ENCODE measurements at places on chromosomes 6 and 20.

- DNase-seq, result no peak
These were observed 951.9 kb upstream of the FLRT3 start for GRCh38 chr20:15289337-15289736.

GRCh38 chr6:169386411-169387057 lies 132.9 kb upstream of the THBS2 start:
- DNase-seq, result no peak

GRCh38 chr6:109939654-109940053 lies 38.5 kb upstream of the GPR6 start:
- no peak for DNase-seq

- no peak for DNase-seq
These were observed 153.9 kb downstream of the MMS22L start for GRCh38 chr6:97129106-97129505.

GRCh38 chr6:144736763-144737162 lies 451.6 kb downstream of the UTRN start:
- DNase-seq, result no peak

GRCh38 chr20:36390269-36390668 lies 84.1 kb downstream of the DLGAP4 start:
- DNase-seq, result no peak

- DNase-seq, result peak; percentile 22
These were observed 59.3 kb downstream of the SHPRH start for GRCh38 chr6:145904868-145905267.

GRCh38 chr6:133973109-133973971 lies 20.3 kb downstream of the TBPL1 start:
- peak; percentile 36 for DNase-seq

GRCh38 chr20:4014031-4014474 lies 1.3 kb downstream of the RNF24 start:
- peak; percentile 53 for DNase-seq

DNA sequence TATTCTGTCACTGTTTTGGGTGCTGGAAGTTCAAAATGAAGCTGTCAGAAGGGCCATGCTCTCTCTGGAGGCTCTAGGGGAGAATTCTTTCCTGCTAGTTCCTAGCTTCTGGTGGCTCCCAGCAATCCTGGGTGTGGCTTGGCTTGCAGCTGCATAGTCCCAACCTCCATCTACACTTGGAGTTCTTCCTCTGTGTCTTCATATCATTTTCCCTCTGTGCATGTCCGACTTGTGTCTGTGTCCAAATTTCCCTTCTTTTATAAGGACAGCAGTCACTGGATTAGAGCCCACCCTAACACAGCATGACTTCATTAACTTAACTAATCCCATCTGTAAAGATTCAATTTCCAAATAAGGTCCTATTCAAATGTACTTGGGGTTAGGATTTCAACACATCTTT lies 23.3 kb upstream of the ENPP1 start:
- no peak for DNase-seq

- no peak for DNase-seq
These were observed 49.4 kb upstream of the DACT2 start for GRCh38 chr6:168368936-168369335.

GRCh38 chr6:115404446-115404845 lies 656.2 kb downstream of the FRK start:
- no peak for DNase-seq

DNA sequence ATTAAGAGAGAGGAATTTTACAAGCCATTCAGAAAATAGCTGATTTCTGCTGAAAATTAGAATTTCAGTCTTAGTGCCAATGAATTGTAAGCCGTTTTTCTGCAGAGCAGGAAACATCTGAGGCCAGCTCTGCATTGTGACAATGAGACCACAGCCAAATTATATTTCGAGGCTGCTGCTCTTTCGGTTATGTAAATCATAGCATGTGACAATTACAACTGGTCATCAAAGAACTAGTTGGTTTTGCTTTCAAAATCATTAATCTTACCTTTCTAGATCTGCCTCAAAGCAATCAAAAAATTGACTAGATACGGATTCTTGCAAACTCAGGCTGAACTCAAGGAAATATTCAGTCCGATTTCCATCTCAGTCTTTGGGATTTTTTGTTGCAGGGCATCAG lies 33.4 kb upstream of the INSM1 start:
- DNase-seq, result peak; percentile 47

- DNase-seq, result peak; percentile 31
These were observed 30.2 kb upstream of the TBC1D7 start for GRCh38 chr6:13358511-13358910.

DNA sequence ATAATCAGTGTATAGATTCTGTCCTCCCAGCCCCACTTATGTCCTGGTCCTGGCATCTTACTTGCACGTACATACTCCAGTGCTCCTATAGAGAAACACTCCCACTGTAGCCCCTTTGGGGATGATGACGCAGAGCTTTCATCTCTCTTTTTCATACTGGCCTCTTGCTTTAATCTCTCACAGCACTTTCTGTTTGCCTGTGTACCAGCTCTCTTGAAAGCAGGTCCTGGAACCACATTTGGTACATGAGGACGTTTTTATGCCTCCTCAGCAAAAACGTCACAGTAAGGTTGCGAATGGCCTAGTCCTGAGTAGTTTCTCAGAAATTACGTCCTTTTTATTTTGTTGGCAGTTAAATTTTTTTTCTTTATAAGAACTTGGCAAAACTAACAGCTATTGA lies 10.8 kb downstream of the L3MBTL3 start:
- DNase-seq, result no peak

- DNase-seq, result no peak
These were observed 238.4 kb upstream of the AFDN start for GRCh38 chr6:167588181-167588919.

- DNase-seq, result no peak
These were observed 37.4 kb downstream of the VEGFA start for GRCh38 chr6:43807228-43808061.

- DNase-seq, result no peak
These were observed 651 bp upstream of the SAMHD1 start for GRCh38 chr20:36951979-36952738.

GRCh38 chr6:502761-503160 lies 111.2 kb downstream of the IRF4 start:
- no peak for DNase-seq

GRCh38 chr6:150276168-150276936 lies 92.5 kb upstream of the IYD start:
- DNase-seq, result no peak

DNA sequence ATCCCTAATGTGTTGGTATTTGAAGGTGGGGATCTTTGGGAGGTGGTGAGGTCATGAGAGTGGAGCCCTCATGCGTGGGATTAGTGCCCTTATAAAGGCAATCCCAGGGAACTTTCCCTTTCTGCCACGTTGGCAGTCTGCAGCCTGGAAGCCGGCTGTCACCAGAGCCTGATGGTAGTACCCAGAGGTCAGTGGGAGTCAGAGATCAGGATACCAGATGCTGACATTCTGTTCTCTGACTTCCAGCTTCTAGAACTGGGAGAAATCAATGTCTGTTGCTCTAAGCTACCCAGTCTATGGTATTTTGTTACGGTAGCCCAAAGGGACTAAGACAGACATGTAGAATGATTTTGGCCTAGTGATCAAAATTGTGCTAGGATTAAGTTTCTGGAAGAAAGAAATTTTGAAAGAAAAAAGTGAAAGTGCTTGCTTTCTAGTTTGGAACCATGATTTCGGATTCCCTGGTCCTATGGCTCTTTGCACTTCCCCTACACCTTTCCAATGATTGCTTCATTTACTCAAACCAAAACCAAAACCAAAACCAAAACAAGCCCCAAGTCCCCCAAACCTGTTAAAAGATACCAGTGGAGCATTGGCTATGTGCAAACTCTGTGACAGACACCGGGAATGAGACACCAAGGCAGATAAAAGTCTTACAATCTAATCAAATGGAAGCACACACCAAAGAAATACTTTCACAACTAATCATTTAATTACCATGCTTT lies 173.7 kb upstream of the ZNF217 start:
- DNase-seq, result no peak

GRCh38 chr6:132768051-132768517 lies 10.4 kb upstream of the VNN2 start:
- peak; percentile 72 for DNase-seq

GRCh38 chr6:52527436-52527835 lies 49.4 kb downstream of the TRAM2 start:
- DNase-seq, result no peak

Data from inflammatory macrophage (primary cell).